ENCODE measurements at places on chromosomes 6 and 20.

GRCh38 chr20:3678856-3679720 is 2.7 kb downstream of the ADAM33 start:
- no peak for DNase-seq

GRCh38 chr6:135411339-135411738 is 86.2 kb downstream of the AHI1 start:
- no peak for DNase-seq

DNA sequence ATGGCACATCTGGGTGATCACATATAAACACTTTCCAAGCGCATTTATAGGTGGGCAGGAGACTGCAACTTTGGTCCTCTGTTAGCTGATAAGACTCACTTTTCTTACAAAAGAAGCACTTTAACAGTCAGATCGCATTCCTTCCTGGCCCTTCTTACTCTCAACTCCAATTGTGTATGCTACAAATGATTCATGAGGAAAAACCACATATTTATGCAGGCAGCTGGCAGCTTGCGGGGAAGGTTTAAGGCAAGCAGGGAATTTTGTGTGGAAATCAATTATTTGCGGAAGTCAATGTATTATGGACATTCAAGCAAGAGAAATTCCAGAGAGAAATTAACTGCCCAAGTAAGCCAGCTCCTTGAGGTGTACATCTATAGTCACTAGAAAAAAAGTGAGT is 194.0 kb downstream of the PKHD1 start:
- DNase-seq = no peak

GRCh38 chr6:151015101-151015700 is 149.7 kb downstream of the MTHFD1L start:
- no peak for DNase-seq

DNA sequence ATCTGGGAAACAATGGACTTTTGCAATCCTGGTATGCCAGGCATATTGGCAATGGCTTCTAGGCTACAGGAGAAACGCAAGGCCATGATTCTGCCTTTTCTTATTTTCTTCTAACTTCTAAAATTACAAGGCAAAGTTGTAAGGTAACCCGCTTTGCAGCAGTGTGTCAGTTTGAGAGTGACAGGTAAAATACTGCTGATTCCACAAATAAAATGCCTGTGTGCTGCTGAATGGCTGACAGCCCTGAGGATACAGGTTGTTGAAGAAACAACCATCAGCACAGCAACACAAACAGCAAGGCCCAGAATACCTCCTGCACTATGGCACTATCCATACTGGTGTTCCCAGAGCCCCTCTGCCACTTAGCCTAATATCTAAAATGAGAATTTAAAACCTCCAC is 37.1 kb downstream of the SLC17A1 start:
- no peak for DNase-seq

- no peak for DNase-seq
Observed at GRCh38 chr6:128860782-128861181, 22.2 kb upstream of the LAMA2 start.

DNA sequence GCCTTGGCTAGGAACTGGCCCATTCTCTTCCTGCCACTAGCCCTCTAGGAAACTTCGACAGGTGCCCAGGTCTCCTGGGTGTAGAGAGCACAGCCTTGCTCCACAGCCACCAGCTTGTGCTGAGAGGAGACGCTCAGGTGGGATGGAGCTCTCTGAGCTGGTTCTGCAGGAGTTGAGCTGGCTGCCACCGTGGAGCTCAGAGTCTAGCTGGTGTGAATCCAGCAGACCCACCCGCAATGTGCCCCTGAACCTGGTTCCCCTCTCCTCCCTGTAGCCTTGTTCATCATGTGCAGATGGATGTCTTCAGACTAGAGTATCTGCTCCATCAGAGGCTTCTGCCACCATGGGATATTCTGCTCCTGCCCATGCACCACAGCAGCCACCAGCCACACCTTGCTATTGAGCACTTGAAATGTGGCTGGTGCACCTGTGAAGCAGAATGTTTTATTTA is 222.5 kb downstream of the SYNDIG1 start:
- no peak for DNase-seq

DNA sequence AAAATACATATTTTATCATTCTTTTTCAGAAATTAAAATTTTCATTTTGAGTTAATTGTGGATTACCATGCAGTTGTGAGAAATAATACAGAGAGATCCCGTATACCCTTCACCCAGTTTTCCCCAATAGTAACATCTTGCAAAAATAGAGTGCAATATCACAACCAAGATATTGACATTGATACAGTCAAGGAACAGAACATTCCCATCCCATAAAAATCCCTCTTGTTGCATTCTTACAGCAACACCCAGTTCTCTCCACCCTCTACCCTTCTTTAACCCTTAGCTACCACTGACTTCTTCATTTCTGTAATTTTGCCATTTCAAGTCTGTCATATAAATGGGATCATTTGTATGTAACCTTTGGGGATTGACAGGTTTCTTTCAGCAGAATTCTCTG is 6.9 kb upstream of the AKAP12 start:
- DNase-seq = no peak

DNA sequence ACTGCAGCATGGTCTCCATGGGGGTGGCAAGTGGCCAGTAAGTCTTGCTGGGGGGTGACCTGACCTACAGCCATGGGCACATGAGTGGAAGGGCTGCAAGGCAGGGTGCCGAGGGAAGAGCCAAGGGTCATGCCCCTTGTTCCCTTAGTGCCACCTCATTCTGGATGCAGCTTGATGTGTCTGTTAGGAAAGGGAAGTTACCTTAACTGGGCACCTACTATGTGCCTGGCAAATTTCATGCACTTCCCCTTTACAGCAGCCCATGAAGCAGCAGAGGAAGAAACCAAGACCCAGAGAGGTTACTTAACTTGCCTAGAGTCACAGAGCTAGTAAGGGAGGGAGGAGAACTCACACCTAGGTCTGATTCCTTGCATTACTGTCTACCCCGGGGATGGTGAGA is 174.0 kb downstream of the MRPL14 start:
- DNase-seq = no peak

GRCh38 chr20:22762576-22763256 is 178.3 kb upstream of the FOXA2 start:
- DNase-seq = no peak

- no peak for DNase-seq
Observed at GRCh38 chr6:27608916-27609883, 136.3 kb upstream of the ZNF184 start.

GRCh38 chr6:64113704-64114103 is 478.1 kb downstream of the PHF3 start:
- DNase-seq = no peak

DNA sequence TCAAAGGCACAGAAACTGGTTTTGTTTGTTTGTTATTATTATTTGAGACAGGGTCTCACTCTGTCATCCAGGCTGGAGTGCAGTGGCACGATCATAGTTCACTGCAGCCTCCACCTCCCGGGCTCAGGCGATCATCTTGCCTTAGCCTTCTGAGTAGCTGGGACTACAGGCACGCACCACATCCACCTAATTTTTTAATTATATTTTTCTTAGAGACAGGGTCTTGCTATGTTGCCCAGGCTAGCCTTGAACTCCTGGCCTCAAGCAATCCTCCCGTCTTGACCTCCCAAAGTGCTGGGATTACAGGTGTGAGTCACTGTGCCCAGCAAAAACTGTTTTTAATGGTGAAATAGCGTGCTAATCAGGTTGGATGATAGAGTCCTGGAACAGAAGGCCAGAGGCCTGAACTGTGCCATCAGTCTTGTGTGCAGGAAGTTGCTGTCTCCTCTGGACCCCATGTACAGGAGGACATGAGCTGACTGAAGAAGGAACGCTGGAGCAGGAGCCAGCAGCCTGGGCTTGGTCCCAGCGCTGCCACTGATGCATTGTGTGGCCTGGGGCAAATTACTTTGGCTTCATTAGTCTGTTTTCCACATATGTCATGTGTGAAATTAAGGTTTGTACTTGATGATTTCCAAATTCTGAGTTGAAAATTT is 4.9 kb downstream of the TM9SF4 start:
- no peak for DNase-seq

- no peak for DNase-seq
Observed at GRCh38 chr6:170311696-170312095, 5.1 kb downstream of the FAM120B start.

- no peak for DNase-seq
Observed at GRCh38 chr20:49285233-49285668, 7.4 kb upstream of the ZNFX1 start.

DNA sequence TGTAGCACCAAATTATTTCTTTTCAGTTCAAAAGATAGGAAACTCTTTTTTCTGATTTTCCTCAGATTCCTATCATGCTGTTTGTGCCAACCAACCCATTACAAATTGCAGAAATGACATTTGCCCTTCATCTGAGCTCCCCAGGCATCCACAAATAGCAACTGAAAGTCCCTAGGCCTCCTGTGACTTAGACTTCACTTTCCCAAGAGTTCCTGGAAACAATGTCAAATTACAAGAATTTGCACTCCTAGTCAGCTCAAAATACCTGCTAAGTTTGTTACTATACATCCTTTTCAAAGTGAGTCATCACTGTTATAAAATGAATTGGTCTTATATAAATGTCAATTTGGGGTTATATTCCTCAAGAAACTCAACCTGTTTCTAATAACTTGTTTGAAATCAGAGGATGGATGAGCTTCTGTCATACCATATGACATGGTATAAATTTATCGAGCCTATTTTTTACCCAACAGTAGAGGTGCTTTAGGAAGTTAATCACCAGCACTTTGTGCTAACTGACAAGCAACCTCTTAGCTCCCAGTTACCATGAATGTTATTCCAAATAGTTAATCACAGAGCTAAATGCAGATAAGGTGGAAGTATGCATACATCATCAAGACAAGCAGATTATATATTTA is 256.5 kb downstream of the HACE1 start:
- DNase-seq = no peak

GRCh38 chr20:15875446-15875845 is 697.8 kb downstream of the KIF16B start:
- DNase-seq = no peak

GRCh38 chr6:130849594-130849993 is 22.4 kb downstream of the SMLR1 start:
- no peak for DNase-seq

DNA sequence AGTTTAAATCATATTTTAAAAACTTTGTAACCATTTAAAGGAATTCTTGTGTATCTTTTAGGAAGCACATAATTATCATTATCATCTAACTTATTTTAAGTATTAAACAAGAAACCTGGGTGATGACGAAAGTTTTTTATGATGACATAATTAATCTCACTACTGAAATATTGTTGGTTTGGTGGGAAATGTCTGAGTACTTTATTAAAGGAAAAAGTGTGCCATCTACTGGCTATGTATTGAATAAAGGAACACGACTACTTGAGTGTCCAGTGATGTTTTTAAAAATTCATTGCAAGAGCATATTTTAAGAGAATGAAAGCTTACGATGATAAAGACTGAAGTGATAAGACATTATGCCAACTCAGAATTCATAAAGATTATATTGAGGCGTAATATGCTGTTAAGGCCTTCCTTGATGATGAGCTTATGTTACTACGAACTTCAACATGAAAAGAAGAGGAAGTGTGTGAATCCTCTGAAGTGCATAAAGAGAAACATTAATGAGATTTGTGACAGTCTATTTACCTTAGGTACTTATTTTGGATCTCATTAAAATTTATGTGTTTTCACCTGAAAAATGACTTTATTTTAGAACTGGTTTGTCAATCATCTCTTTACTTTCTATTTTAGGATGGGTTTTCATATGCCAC is 12.0 kb upstream of the TRMT11 start:
- no peak for DNase-seq

DNA sequence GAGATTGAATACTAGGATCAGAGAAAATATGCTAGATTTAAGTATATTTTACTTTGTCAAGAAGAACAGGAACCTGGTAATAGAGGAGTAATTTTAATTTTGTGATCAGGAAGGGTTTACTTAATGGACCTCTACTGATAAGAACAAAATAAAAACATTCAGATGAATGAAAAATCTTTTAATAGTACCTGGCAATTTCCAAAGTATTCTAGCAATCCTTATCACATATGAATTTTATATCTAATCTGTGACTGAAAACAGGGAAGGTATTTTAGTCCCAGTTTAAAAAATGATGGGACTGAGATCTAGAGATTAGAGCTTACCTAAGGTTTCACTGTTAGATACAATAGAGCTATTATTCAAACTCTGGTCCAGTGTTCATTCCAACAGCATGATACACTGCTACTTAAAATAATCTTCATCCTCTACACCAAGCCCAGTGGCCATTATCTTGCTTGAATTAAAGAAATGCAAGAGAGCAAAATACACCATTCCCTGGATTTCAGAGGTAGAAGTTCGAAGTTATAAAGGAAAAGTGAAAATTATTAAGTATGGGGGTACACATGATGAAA is 13.5 kb downstream of the SLC17A5 start:
- DNase-seq = no peak

DNA sequence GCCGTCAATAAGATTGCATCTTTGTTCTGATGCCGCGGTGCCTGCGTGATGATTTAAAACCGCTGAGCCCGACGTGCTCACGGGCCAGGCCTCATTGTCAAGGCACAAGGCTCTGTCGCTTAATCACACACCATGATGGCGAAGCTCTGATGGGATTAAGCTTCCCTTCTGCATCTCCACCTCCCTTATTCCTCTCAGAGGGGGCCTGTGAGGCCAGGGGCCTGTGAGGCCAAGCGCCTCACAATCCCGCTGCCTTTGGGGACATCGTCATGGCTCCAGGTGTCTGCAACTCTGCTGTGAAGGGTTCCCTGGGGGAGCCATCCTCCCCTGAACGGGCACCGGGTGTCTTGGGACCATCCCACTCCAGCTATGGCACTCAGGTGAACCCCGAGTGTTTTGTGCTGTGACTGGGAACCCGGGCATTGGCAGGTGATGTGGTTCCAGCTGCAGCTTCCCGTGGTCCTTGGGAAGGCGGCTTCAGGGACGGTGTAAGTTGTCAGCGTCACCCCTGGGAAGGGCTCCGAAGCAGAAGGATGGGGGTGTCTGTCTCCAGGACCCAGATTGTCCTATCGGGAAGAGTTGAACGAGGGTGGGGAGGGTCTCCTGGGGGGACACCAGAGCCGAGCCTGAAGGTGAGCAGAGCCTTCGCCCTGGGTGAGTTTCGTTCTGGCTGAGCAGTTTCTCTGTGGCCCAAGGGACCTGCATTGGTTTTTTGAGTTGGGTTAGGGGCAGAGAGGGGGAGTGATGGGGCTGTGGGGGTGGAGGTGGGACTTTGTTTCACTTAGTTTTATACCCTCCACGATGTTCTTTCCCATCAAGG is 18.0 kb upstream of the BHLHE23 start:
- no peak for DNase-seq

GRCh38 chr6:15417811-15418210 is 171.9 kb downstream of the JARID2 start:
- no peak for DNase-seq

DNA sequence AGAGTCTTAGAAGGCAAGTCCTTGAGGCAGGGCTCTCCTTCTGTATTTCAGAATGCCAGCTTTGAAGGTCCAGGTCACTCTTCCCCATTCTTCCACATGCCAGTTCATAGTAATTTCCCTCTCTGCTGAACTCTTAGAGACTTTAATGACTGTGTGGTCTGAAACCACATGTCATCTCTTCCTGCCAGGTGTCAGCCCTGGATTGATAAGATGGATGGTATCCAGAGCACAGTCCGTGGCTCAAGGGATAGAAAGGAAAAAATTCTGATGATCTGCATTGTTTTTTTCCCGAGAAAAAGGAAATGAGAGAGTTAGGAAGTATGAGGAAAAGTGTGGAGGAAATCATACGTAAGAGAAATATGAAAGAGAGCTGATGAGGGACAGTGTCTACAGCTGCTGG is 250.9 kb downstream of the TPBG start:
- no peak for DNase-seq

- no peak for DNase-seq
Observed at GRCh38 chr6:49849213-49849907, 17.0 kb downstream of the CRISP1 start.

All from cortex of kidney (tissue), 1 donor.